H9 (cell line): ENCODE measurements at places on chromosomes 16 and 17.
A peak's percentile ranks its signal among the peaks of the same experiment; 100 is the strongest.

- no peak for DNase-seq
These were observed 1.4 kb downstream of the WIPI1 start for GRCh38 chr17:68455901-68456338.

DNA sequence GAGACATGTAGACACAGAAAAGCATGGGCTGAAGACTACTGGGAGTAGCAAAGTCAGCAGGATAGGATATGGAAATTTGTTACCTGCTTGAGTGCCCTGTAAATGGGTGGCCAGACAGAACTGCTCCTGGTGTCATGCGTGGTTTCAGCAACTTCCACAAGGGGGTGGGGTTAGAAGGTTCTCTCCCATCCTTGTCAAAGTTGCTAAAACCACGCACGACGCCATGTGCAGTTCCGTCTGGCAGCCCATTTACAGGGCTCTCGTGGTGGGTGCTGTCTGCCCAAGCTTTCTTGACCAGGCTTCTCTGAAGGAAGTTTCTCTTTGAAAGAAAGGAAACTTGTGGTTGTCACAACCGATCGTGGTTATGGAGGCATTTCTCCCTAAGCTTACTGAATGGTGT lies 6.9 kb upstream of the DBNDD1 start:
- DNase-seq = no peak

DNA sequence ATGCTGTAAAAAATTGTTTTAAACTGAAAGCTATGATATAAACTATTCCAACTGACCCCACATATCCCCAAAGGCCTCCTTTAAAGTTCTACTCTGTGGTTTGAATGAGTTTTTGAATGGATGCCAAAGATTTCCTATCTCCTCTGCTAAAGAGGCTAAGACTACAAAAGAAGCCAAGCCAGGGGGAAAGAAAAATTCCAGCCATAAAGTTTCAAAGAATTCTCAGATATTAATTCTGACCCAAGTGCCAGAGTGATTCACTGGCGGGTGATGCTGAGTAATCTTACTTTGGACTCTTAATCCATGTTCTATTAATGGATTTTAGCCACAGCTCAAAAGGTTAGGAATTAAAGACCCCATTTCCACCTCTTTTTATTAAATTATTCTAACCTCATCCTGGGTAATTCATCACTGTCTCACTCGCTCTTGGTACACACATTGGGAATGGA lies 60.7 kb downstream of the HS3ST3A1 start:
- DNase-seq = no peak

DNA sequence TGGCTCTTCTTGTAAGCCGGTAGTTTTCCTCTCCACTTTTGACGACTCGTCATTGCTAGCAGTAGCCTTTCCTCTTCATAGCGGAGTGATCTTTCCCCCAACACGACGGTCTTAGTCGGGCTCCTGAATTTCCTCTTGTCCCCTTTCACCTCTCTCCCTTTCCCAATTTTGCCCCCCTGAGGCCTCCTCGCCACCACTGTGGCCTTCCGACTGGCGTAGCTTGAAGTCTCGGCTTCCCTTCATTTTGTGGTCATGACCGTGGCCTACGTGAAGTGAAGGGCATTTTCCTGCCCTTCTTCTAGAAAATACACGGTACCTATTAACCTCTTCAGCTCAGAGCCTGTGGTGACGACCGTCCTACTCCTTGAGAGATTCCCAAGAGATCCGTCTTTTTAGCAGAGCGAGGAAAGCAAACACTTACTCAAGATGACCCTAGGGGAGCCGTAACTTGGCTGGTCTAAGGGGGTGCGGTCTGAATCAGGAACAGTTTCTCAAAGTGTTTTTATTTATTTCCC lies 787 bp downstream of the PRKAR1A start:
- no peak for DNase-seq

DNA sequence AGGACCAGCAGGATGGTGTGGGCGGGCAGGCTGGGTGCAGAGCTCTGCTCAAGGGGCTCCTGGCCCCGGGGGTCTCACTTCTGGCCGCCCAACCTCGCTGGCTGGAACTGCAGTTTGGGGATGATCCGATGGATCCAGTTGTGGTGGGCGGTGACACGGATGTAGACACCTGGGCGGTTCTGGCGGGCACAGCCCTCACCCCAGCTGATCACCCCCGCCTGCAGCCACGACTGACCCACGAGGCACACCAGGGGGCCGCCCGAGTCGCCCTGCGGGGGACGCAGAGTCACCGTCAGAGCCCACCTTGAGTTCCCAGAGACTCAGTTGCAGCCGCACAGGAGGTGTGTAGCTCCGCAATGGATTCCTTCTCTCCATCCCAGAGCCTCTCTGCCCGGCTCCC lies 7.5 kb downstream of the PRSS27 start:
- DNase-seq = no peak

DNA sequence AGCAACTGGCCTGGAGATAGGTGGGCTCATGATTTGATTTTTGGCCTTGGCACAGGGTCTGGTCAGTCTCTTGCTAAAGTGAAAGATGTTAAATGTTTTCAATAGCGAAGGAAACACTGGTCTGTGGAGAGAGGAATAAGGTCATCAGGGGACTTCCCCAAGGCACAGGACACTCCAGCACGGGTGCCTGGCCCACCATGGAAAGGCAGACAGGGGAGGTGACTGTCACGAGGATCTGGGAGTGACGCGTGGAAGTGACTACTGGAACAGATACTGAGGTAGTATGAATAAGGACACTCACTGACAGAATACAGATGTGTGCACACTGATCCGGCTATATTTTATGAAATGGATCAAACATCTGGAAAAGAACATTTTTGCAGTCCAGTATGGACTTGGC lies 16.7 kb upstream of the ICAM2 start:
- DNase-seq = no peak

GRCh38 chr16:66843191-66843590 lies 1.0 kb upstream of the CA7 start:
- no peak for DNase-seq

DNA sequence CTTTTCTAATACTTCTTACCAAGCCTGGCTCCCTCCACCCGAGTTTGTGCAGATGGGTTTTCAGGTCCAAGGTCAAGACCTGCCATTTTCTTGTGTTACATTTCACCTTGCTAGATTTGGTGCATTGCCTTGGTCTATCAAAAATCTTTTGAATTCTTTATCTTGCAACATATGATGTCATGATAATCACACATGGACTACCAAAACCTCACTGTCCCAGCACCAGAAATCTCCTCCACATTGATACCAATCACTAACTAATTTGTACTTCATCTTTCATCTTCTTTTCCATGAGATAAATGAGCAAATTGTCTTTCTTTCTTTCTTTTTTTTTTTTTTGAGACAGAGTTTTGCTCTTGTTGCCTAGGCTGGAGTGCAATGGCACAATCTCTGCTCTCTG lies 33.0 kb upstream of the ZFHX3 start:
- DNase-seq = no peak

DNA sequence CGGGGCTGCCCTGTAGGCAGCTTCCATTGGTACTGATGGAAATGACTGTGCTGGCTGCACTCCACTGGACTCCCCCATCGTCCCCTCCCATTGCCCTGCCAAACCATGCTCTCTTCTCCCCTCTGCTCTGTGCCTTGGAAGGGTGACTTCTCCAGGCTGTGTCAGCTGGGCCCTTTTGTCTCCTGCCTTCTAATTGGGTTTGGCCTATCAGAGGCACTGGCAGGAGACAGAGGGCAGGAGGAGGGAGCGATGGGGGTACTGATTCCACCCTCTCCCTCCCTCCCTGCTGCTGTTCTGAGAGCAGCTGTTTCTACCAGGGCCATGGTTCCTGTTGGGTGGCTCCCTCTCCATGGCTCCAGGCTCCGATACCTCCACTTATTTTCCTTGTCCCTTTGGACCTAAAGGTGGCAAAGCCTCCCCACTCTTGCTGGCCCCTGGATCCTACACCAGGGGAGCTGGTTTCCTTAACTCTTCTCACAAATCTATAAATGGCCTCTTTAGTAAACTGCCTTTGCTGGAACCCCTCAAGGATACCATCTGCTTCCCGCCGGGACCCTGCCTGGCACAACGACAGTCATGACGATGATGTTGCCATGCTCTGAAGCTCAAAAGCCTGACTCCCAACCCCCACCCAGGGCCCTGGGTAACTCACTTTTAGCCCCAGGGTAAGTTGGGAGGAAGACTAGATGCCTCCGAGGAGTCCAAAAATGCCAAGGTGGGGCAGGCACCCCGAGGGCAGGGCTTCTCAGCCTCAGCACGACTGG lies 123.8 kb upstream of the RPL38 start:
- DNase-seq = no peak

DNA sequence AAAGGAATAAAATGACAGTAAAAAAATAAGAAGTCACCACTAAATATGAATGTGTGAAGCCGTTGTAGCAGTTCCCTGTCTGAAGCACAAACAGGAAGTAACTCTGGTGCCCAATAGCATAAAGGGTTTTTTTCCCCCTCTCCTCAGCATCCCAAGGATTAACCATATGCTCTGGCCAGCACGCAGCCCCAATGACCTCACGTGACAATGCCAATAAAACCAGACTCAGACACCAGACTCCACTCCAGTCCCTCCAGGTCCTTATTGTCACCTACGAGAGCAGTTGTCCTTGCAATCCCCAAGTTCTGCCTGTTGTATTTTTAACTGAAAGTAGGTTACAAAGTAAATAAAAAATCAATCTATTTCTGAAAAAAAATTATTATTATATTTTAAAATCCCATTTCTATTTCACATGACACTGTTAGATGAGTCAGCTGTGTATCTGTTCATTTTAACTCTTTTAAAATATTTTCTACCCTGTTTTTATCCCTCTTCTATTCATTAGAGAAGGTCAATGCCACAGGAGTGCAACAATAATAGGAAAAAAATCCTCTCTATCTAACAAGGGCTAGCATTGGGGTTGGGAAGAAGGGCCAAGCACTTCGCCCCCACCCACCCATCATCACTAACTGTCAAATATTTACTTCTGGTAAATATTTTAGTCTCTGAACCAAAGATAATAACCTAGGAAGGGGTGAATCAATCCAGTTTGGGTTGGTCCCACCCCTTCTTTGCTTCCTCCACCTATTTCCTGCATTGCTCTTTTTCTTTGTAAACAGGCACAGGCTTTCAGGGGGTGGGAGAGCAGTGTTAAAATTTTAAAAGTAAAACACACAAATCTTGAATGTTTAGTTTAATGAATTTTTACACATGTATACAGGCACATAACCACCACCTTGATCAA lies 6.6 kb downstream of the PRAC1 start:
- DNase-seq = no peak

GRCh38 chr16:84423416-84423837 lies 55.1 kb downstream of the ATP2C2 start:
- DNase-seq = no peak

- DNase-seq = no peak
These were observed 585 bp upstream of the KRT36 start for GRCh38 chr17:41490000-41490990.

GRCh38 chr16:10039220-10040096 lies 142.8 kb downstream of the GRIN2A start:
- peak; percentile 74 for DNase-seq
